ENCODE measurements at places on chromosomes 5 and 9. TPM values are rescaled to one million over a fixed set of nuclear protein-coding genes. Genes with fewer than 3 reads are reported as not detected.

The PTGDS gene
- 18.0 TPM for total RNA-seq

The FABP6 gene
- total RNA-seq, result not detected

The PFN3 gene
- not detected for total RNA-seq

The ZNF618 gene
- total RNA-seq, result 2.0 TPM

The AIF1L gene
- not detected for total RNA-seq

DNA sequence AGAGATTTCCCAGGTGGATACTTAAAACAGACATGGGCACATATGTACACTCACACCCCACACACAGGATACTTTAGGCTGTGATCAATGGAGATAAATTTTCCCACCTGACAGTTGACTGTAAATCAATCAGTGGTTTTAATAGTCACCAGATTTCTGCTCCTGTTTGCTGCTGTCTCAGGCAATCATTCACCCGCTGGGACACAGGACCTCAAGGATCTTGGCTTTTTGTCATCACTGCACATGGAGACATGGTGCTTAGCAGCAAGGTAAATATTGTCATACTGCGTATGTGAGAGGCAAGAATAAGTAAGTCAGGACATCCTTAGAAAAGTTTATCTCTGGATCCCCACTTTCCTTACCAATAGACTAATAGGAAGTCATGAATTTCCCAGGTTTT lies 60.8 kb upstream of the KLF9 start:
- no peak for DNase-seq

- DNase-seq, result no peak
These were observed 110.6 kb downstream of the GADD45G start for GRCh38 chr9:89715318-89715858.

GRCh38 chr5:448766-449090 lies 5.8 kb downstream of the EXOC3 start:
- DNase-seq, result no peak

GRCh38 chr5:40552981-40553380 lies 126.7 kb upstream of the PTGER4 start:
- DNase-seq, result no peak

- DNase-seq, result no peak
These were observed 145.7 kb downstream of the EBF1 start for GRCh38 chr5:158953929-158954534.

- no peak for DNase-seq
These were observed 99.4 kb downstream of the INSL6 start for GRCh38 chr9:5085993-5086392.

- no peak for DNase-seq
These were observed 6.9 kb downstream of the MRPS27 start for GRCh38 chr5:72313141-72313540.

GRCh38 chr5:41794471-41794870 lies 75.8 kb downstream of the OXCT1 start:
- DNase-seq, result no peak

DNA sequence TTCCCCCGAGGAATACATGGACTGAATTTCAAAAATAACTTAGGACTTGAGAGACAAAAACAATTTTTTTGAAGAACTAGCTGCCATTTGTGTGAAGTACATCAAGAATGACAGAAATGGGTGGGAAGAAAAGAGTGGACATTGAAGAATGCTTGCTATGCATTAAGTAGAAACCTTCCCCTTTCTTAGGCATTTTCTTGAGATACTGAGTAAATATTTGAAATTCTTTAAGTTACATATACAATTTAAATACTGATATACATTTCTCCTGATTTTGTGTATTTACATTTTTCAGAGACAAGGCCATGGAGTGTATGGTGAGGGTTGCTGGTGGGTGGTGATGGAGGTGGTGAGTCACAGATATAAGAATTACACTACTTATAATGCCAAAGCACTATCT lies 319.3 kb upstream of the ADAMTSL1 start:
- no peak for DNase-seq

DNA sequence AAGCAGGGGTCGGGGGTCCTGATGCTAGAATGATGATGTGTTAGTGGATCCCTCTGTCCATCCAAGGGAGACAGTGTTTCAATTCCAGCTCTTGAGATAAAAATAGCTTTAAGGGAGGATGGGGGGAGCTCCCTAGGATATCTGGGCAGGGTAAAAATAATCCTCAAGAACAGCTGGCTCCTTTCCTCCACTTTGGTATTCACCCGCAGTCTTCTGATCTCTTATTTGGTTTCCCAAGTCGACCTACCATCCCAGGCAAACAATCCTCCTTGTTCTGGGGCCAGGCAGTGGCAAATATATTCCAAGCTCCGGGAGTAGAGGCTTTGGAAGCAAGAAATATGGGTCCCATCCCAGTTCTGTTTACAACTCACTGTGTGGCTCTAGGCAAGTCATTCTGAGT lies 14.5 kb upstream of the COL27A1 start:
- no peak for DNase-seq

GRCh38 chr9:119273984-119274665 lies 95.1 kb downstream of the BRINP1 start:
- DNase-seq, result no peak

DNA sequence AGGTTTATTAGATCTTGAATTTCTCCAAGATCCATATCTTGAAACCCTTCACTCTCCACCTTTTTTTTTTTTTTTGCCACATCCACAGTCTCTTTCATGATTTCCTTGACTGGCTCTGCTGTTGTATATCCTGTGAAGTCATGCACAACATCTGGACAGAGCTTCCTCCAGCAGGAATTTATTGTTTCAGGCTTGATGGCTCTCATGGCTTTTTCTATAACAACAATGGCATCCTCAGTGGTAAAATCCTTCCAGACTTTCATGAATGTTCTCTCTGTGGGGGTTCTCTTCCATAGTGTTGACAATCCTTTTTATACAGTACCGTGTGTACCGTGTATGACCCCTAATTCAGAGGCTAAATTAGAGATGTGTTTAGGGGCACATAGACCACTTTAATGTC lies 24.0 kb downstream of the RANBP17 start:
- no peak for DNase-seq

Measured in T-cell (primary cell).